Kasumi-1 (cell line): ENCODE measurements at places on chromosomes 4 and X.

DNA sequence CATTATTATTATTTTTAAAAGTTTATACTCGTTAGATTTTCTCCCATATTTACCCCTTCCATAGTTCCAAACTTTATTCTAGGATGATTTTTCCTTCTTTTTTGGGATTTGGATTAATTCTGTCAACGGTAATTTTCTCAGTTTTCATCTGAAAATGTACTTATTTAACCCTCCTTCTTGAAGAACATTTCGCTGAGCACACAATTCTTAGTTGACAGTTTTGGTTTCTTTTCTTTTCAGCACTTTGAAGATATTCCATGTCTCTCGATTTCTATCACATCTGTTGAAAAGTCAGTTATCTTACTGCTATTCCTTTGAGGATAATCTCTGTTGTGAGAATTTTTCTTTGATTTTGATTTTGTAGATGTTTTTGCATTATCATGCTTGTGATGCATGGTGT lies 85.2 kb downstream of the SCLT1 start:
- no peak for DNase-seq

GRCh38 chrX:120365320-120365719 lies 3.4 kb downstream of the ATP1B4 start:
- no peak for DNase-seq

- peak; percentile 90 for DNase-seq
Measured at GRCh38 chr4:179867300-179867878, 2375.8 kb upstream of the TENM3 start.

- DNase-seq: no peak
Measured at GRCh38 chrX:150902434-150903109, 4.1 kb upstream of the CD99L2 start.

GRCh38 chr4:147134536-147135210 lies 189.0 kb upstream of the TTC29 start:
- DNase-seq: no peak

- DNase-seq: peak; percentile 56
Measured at GRCh38 chr4:1082215-1083182, 30.9 kb downstream of the RNF212 start.

DNA sequence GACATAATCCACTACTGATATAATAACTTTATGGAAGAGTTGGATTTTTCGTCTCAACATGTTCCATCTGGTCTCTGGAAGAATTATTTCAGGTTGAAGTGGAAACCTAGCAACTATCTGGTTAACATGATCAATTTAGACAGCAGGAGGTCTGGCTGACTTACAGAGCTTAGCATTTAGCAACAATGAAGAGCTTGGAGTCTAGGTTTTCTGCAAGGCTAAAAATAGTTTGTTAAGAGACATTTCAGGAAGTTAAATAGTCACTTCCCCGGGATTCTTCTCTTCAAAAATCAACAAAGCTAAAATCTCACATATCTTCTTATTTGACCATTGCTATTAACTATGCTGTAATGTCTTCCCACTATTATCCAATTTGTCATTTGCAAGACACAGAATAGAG lies 418.6 kb upstream of the DIPK2B start:
- no peak for DNase-seq

DNA sequence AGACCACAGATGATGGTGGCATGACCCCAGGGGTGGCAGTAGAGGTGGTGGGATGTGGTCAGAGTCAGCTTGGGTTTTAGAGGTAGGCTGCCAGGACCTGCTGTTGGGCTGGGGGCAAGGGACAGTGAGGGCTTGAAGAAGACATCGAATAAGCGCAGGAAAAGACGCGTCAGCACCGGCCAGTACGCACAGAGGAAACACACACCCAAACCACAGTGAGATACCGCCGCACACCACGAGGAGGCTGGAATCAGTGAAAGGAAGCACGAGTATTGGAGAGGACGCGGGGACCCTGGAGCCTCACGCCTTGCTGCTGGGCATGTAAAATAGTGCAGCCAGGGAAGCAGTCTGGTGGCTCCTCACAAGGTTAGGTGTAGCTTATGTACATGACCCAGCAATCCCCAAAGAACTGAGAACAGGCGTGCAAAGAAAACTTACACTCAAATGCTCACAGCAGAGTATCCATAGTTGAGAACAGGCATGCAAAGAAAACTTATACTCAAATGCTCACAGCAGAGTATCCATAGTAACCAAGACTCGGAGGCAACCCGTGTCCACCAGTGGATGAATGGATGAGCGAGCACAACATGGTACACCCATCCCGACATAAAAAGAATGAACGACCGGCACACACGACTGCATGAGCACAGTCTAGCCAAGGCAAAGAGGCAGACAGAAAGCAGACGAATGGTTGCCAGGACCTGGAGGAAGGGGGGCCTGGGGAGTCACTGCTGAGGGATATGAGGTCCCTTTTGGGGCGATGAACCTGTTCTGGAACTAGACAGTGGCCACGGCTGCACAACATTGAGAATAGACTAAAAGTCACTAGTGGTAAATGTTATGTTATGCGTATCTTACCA lies 13.3 kb downstream of the PDZD4 start:
- DNase-seq: no peak

DNA sequence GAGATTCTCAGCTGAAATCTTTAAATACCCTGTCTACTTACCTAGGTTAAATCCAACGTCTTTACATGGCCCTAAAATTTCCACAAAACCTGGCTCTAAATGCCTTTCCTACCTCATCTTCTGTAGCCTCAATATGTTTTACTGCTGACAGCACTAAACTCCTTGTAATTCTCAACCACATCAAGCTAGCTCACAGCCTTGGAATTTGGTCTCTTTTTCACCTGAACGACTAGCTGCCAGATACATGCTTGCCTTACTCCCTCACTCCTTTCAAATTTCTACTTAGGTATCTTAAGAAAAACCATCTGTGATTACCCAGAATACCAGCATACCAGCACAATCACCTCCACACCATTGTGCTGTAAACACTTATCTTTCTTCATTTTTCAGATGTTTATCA lies 635.6 kb upstream of the PCDH10 start:
- DNase-seq: no peak

- DNase-seq: peak; percentile 8
Measured at GRCh38 chr4:106583567-106583966, 215.0 kb upstream of the GIMD1 start.

- DNase-seq: no peak
Measured at GRCh38 chrX:96987228-96987627, 103.5 kb downstream of the RPA4 start.

- DNase-seq: no peak
Measured at GRCh38 chrX:19195243-19195610, 73.0 kb upstream of the ADGRG2 start.

- DNase-seq: no peak
Measured at GRCh38 chr4:972651-973424, 531 bp downstream of the DGKQ start.

GRCh38 chr4:24470666-24471485 lies 113.5 kb downstream of the DHX15 start:
- DNase-seq: peak; percentile 42

DNA sequence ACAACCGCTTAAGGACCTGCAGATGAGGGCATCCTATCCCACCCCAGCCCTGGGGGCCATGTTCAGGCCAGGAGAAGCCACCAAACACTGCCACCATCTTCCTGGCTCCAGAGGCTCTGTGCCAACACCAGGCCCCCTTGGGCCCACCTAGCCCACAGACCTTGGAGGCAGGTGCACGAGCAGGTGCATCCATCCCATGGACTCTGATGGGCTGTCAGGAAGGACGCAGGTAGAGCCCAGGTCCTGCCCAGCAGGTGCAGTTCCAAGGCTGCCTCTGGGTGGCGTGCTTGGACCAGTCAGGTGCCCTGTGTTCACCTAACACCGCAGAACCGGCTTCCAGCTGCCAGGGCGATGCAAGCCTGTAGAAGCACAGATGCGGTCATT lies 22.8 kb upstream of the PDE6B start:
- no peak for DNase-seq

- peak; percentile 0 for DNase-seq
Measured at GRCh38 chrX:22060415-22061280, 28.5 kb downstream of the PHEX start.

DNA sequence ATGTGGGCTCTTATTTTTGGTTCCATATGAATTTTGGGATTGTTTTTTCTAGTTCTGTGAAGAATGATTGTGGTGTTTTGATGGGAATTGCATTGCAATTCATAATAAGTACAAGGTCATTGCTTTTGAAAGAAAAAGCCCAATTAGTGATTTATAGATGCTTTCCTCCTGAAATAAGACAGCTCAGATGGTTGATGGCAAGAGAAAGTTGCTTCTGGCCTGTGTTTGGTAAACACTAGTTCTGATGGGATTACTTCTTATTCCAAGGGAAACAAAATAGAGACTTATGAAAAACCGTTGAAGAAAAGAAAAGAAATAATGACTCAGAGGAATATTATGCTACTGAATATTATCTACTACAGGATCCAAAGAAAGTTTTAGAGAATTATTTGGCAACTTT lies 144.9 kb downstream of the SPANXA1 start:
- no peak for DNase-seq

- DNase-seq: no peak
Measured at GRCh38 chr4:175369087-175369486, 443.0 kb downstream of the GPM6A start.

DNA sequence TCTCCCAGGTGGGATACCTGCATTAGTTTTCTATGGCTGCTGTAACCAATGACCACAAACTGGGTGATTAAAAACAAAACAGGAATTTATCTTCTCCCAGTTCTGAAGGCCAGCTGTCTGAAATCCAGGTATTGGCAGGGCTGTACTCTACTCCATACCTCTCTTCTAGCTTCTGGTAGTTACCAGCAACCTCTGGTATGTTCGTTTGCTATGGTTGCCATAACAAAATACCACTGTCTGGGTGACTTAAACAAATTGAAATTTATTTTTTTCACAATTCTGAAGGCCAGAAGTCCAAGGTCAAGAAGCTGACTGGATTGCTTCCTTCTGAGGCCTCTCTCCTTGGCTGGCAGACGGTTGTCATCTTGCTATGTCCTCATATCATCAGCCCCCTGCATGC lies 642.1 kb upstream of the TENM3 start:
- no peak for DNase-seq

GRCh38 chr4:141563723-141564122 lies 72.7 kb upstream of the IL15 start:
- no peak for DNase-seq

GRCh38 chrX:118807151-118808017 lies 16.2 kb upstream of the ZCCHC12 start:
- peak; percentile 66 for DNase-seq

DNA sequence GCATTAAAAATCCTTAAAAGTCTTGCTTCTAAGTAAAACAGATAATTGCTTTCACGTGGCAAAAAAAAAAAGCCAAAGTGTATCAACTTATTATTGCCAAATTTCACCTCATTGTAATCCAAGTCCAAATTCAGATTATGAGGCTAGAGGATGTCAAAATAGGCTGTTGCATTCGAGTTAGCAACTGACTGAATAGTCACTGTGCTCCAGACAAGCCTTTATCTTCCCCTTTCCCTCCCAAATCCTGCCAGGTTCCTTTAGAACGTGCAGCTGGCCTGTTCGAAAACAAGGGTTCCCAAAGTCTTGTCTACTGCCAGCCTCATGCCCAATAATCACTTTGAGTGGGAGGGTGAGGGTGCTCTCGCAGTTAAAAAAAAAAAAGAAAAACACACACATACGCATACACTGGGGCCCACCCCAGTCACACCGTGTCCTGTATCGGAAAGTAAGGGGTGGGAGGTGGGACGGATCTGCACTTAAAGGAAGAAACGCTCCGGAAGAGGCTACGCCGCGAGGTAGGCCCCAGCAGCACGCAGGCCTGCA lies 603 bp downstream of the MAD2L1 start:
- peak; percentile 88 for DNase-seq

DNA sequence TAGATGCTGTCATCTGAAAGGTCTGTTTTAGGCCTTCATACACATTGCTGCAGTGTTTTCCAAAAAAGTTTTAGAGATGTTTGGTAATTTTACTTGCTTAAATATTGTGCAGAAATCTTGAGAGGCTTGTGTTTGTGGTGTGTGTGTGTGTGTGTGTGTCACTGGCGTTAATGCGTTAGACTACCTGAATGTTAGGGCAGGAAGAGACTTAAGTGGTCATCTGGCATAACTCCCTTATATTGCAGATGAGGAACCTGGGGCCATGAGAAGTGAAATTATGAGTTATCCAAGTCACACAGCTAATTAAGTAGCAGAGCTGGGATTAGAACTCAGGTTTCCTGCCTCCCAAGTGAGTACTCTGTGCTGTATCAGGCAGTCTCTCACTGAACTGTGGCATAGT lies 1.4 kb downstream of the LSM6 start:
- peak; percentile 7 for DNase-seq

- no peak for DNase-seq
Measured at GRCh38 chr4:123573866-123574508, 177.4 kb downstream of the SPRY1 start.

GRCh38 chr4:84938316-84938715 lies 28.2 kb downstream of the WDFY3 start:
- DNase-seq: no peak

DNA sequence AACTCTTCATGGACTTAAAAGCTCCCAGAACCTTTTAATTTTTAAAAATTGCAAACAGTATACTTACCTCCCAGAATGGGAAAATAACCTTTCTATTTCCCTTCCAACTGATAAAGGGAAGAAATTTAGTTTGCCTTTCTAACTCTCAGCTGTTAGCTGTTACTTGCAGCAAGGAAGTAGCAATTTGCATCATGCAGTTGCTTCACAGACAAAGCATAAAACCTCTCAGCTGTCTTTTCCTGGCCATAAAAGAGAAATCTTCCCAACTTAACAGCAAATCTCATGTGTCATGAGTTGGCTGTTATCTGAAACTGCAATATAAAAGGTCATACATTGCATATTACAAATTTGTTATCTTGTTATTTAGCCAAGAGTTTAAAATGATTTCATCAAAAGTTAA lies 18.4 kb downstream of the C4orf17 start:
- DNase-seq: peak; percentile 15

DNA sequence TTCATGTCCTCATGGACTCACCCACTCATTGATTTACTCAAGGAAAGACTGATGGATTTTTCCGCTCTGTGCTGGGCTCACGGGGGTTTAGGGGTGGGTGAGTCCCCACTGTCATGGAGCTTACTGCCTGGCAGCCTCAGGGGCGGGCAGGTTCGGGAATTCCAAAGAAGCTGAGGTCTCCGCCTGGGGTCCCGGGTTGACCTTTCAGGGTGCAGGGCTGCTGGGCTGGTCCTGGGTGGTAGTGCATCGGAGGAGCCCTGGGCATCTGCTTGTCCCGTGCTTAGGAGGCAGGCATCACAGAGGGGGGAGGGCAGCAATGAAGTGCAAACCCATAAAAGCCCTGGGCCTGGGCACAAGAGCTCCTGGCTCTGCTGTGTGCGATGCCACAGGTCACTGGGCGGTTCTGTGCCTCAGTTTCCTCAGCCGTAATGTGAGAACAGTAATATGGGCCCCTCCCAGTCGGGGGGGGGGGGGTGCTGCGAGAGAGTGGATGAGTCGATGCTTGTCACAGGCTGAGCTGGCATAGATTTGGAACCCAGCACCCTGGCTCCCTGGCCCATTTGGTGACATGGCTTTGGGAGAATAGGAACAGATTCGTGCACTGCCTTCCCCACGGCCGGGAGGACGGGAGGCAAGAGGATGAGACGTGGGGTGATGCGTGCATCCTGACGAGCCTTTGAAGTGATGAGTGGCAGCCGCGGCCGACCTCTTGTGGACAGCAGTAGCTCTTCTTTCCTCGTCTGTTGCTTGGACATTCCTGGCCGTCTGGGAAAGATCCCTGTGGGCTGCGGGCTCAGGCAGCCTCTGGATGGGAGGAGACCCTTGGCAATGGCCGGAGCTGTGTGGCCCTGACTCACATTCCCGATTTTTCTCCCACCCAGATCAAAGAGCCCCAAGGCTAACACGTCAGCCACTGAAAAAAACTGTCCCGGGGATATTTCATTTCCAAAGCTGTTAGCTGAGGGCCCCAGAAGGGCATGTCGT lies 42.0 kb downstream of the PSAPL1 start:
- no peak for DNase-seq

- DNase-seq: peak; percentile 32
Measured at GRCh38 chr4:111602848-111603247, 542.4 kb upstream of the FAM241A start.
